Glomerular endothelial cell (primary cell): ENCODE measurements at places on chromosomes 16 and 17.

- DNase-seq = no peak
Measured at GRCh38 chr17:79365836-79366770, 244.7 kb downstream of the RBFOX3 start.

DNA sequence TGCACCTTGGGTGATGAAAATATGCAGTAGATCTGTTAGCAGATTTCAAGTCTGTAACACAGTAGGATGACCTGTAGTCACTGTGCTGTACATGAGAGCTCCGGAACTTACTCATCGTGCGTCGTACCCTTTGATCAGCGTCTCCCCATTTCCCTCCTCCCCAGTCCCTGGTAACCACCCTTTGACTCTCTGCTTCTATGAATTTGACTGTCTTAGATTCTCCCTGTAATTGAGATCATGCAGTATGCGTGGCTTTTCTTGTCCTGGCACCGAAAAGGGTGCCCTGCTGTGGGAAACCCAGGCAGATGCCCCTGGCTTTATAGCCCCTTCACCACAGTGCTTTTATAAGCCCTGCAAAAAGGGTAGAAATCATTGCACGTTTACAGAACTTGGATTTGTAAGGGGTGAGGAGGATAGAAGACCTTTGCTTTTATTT lies 20.5 kb downstream of the CLEC16A start:
- no peak for DNase-seq

DNA sequence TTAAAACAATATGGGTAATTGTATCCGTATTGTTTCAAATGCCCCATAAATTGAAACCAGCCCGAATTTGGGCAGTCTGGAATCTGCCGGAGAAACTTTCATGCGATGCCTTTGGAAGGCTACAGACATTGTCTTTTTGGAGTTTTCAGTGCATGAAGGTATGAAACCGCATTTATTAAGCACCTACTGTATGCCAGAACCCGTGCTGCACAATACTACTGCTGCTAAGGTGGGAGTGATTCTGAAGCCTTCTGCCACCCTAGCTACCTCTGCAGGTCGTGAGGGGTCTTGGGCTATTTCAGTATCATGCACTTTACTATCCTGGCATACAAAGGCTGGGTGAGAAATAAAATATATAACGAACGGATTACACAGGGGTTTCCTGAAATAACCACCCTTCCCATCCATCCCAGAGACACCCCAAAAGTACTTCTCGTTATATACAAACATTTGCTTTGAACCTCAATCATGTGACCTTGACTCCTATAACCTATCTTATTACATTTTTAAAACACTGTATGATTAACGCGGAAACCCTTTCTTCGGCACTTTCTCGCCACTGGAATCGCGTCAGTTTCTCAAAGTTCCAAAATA lies 1.0 kb upstream of the MSI2 start:
- no peak for DNase-seq

DNA sequence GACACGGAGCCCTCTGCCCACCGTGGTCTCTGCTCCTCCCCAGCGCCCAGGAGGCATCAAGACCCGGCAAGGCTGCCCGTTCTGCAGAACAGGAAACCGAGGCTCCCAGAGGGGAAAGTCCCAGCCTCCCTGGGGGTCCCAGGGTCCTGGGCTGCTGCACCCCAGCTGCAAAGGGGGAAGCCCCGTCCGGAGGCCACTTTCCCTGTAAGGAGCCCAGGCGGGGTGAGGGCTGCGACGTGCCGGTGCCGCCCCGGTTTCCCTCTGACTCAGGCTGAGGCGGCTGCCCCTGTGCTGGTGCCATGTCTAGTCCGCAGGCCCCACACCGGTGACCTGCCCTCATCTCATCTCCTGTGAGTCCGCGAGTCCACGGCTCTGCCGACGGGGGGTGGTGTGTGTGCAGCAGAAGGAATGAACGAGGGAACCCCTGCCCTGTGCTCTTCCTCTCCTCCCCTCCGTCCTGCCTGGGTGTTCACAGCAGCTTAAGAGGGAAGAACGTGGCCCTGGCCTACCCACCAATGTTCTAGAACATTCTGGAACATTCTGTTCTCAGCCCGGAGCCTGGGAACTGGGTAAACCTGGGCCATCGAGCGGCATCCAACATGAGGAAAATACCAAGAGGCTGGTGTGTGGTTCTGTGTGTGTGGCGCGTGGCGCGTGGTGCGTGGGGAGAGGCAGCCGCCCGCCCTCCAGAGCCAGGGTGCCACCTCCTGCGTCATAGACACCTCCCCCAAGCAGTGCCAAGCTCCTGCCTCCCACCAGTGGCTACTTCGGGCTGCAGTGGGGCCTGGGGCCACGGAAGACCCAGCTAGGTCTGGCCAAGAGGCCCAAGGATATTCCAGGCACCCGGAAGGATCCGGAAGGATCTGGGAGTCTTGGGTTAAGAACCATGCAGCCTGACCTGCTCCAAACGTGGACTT lies 7.0 kb upstream of the CBFA2T3 start:
- DNase-seq = no peak

DNA sequence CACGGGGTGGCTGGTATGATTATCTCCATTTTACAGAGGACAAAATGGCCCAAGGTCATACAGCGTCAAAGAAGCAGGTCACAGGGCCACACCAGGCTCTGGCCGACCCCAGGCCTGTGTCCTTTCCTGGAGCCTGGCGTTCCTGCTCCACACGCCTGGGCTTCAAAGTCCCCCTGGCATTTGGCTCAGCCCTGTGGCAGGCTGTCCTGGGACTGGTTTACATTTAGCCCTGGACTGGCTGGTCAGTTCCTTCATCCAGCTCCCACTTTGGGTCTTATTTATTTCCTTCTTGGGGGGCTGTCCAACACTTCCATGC lies 15.3 kb downstream of the TBX2 start:
- no peak for DNase-seq

DNA sequence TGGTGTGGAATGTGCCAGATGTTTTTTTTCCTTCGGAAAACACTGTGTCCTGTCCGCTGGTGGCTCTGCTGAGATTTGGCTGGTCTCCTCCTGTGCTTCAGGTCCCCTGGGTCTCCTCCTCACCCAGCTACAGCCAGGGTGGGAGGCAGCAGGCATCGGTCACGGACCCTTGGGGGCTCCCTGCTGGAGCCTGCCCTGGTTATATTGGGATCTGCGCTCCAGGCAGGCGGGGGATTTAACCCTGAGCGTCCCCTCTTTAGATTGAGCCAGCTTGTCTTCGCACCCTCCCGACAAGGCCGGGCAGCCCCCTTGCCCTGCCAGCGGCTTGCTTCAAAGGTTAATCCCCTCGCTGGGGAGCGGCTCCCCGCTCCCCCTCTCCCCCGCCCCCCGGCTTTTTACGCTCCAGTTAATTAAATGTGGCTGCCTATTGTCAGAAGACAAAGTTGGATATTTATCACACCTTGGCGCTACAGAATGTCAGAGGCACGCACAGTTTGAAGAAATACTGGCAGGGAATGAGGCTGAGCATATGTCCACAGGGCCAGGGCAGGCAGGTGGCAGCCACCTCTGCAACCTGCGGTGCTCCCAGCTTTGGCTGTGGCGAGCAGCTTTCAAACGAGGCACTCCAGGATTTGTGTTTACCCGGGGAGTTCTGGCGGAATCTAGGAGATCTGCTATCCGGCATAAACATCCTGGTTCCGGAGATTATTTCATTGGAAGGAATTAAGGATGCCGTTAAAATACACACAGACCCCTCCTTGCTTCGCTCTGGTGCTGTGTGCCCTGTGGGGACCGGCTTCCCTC lies 38.2 kb upstream of the GSE1 start:
- no peak for DNase-seq

DNA sequence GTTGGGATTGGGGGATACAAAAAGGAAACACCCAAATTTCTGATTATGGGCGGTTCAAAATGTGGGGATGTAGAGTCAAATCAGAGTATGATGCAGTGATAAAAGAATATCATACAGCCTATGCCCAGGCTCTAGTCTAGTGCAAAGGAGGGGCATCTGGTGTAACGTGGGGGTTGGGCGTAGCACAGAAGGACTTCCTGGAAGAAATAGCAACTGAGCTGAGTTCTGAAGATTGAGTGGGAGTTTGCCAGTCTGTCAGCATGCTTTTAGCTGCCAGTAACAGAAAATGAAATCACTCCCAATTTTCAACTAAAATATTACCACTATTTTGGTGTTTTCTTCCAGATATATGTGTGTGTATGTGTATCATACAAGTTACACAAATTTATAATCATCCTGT lies 196.9 kb downstream of the SPECC1 start:
- no peak for DNase-seq

DNA sequence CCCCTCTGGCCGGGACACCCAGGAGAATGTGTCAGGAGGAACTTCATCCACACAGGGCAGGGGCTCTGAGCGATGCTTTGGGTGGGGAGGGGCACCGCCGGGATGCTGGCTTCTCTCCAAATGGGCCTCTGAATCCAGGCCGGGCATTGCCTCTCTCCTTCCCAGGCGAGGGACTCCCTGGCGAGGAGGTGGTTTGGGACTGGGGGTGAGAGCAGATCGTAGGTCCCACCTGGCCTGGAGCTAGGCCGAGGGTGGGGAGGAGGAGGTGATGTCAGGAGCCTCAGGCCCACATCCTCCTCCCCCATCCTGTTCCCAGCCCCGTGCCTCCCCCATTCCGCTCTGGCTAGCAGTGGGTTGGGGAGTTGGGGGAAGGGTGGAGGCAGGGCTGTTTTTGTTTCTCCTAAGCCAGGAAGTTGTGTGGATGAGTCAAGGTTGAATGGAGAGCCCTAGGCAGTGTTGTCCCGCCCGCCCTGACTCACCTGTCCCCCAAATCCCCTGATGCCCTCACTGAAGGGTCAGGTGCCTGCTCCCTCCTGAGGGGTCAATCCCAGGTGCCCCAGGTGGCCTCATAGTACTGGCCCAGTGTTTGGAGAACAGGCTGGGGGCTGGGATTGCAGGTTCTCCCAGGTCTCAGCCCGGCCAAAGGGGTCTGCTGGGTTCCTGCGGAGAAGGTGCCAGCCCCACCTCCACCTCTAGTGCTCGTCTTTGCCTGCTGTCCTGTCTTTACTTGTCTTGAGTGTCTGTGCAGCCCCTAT lies 2.8 kb downstream of the GRB7 start:
- DNase-seq = no peak

- DNase-seq = no peak
Measured at GRCh38 chr17:76492989-76493501, 8.2 kb downstream of the RHBDF2 start.

DNA sequence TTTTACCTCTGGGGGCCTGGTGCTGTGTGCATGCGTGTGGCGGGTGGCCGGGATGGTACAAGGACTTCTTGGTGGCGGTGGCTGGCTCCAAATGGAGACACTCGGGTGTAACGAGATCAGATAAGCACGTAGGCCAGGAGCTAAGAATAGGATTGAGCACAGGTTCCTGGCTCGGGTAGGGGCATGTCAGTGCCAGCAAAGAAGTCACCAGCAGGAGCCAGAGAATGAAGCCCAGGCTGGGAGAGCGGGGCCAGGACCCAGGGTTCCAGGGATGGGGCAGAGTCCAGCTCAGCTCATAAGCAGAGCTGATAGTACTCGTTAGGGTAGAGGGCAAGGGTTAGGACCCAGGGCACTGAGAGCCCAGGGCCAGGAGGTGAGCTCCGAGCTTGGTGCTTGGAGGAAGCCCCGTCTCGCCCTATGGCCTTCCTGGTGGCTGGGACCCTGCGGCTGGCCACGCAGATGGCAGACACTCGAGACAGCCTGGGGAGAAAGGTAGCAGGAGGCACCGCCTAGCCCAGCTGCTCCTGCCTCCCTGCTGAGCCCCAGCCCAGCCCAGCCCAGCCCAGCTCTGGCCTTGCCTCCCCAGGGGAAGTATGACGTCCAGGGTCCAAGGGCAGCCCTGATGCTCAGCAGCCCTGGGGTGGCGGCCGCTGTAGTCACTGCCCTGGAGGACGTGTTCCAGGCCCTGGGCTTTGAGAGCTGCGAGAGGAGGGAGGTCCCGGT lies 8.9 kb downstream of the ZNF213 start:
- DNase-seq = no peak

DNA sequence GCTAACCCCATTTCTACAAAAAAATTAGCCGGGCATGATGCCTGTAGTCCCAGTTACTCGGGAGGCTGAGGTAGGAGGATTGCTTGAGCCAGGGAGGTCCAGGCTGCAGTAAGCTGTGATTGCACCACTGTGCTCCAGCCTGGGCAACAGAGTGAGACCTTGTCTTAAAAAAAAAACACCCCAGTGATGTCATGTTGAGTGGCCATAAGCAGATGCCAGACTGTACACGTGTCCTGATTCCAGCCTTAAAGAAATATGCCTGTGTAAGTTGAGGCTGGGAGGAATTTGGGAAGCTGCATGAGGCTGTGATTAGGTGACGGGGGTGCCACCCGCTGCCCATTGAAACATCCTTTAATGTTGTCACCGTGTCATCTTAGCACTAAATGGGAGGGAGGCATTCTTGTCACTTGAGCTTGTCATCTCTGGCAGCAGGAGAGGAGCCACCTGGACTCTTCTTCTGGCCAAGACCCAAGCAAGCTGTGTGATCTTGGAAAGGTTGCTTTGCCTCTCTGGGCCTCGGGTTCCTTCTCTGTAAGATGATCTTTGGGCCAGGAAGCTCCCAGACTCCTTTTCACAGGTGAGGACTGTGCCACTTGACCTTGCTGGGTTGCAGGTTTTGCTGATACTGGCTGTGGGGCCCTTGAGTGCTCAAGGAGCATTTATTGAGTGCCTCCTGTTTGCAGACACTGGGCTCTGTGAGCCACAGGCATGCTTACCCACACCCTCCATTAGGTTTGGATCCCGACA lies 98.3 kb upstream of the CIBAR2 start:
- no peak for DNase-seq

GRCh38 chr16:2824626-2825025 lies 5.5 kb upstream of the ZG16B start:
- no peak for DNase-seq

GRCh38 chr17:72976971-72977770 lies 115.3 kb downstream of the SLC39A11 start:
- DNase-seq = no peak
